Liver (tissue), 10 donors: ENCODE measurements at places on chromosomes 6 and 20. TPM values are rescaled to one million over a fixed set of nuclear protein-coding genes. Genes with fewer than 3 reads are reported as not detected.

GRCh38 chr20:37922016-37922415 lies 19.1 kb downstream of the VSTM2L start:
- H3K4me3 ChIP-seq = no peak overlapping the region
- no peaks in the 10 kb centered on the region for H3K27me3 ChIP-seq
- peaks cover 4% of the 10 kb centered on the region for H3K4me1 ChIP-seq
- no peak for DNase-seq
- no peaks in the 10 kb centered on the region for H3K36me3 ChIP-seq

- no peaks in the 10 kb centered on the region for H3K4me1 ChIP-seq
- no peaks in the 10 kb centered on the region for H3K27me3 ChIP-seq
- H3K4me3 ChIP-seq = no peak overlapping the region
- DNase-seq = no peak
- H3K36me3 ChIP-seq = no peaks in the 10 kb centered on the region
- H3K27ac ChIP-seq = no peak overlapping the region
Measured at GRCh38 chr6:106064756-106065155, 21.4 kb upstream of the PRDM1 start.

- DNase-seq = no peak
- no peaks in the 10 kb centered on the region for H3K4me1 ChIP-seq
- no peak overlapping the region for H3K27ac ChIP-seq
- H3K4me3 ChIP-seq = no peak overlapping the region
- H3K36me3 ChIP-seq = no peaks in the 10 kb centered on the region
Measured at GRCh38 chr6:10451828-10452509, 37.1 kb upstream of the TFAP2A start.

GRCh38 chr20:10837901-10838300 lies 164.1 kb upstream of the JAG1 start:
- DNase-seq = no peak
- H3K4me3 ChIP-seq = no peak overlapping the region
- H3K36me3 ChIP-seq = no peaks in the 10 kb centered on the region
- H3K27me3 ChIP-seq = no peaks in the 10 kb centered on the region
- no peak overlapping the region for H3K27ac ChIP-seq
- H3K4me1 ChIP-seq = no peaks in the 10 kb centered on the region

DNA sequence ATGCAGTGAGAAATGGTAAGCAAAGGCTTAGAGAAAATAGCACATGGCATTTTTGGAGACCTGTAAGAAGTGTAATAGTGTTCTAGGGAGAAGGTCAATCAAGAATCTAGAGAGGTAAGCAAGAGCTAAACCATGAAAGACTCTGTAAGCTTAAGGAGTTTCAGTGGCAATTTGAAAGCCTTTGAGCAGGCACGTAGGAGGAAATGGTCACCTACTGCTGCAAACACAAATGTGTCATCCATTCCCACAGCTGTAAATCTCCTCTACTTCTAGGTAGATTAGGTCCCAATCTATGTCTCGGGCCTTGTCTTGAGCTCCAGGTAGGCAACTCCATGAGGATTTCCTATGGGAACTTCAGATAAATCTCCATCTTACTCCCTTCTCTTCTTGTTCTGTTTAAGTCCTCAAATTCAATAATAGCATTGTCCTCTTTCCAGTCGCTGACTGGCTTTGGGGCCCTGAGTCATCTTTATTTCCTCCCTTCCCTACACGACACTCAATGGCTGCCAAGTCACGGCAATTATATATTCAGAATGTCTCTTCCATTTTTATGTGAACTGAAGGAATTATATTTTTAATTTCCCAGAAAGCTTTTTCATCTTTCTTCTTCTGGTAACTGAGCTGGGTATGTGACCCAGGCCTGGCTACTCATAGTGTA lies 24.2 kb upstream of the PAQR8 start:
- H3K27ac ChIP-seq = no peak overlapping the region
- no peaks in the 10 kb centered on the region for H3K27me3 ChIP-seq
- DNase-seq = no peak
- no peak overlapping the region for H3K4me3 ChIP-seq
- H3K4me1 ChIP-seq = no peaks in the 10 kb centered on the region

The KIF6 gene
- polyA plus RNA-seq = 0.28 TPM

The EYS gene
- polyA plus RNA-seq = 0.63 TPM
